ENCODE measurements at places on chromosomes 3 and 15.

GRCh38 chr3:12265508-12265907, 23.4 kb upstream of the PPARG start:
- DNase-seq, result no peak

DNA sequence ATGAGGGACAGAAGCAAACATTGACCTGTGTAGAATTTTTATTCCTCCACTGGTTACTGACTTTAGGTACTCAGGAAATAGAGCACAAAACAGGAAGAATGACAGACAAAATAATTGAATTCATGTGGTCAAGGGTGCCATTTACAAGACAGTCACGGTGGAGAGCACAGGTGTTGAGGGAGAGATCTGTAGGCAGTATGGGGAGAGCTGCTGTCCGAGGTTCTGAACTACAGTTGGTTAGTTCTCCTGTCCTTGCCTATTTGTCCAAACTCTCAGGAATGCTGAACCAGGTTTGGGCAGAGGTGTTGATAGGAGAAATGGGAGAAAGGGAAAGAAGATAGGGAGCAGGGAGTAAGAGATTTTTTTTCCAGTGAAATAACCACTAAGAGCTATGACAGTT, 178.5 kb upstream of the ZBTB20 start:
- peak; percentile 3 for DNase-seq

DNA sequence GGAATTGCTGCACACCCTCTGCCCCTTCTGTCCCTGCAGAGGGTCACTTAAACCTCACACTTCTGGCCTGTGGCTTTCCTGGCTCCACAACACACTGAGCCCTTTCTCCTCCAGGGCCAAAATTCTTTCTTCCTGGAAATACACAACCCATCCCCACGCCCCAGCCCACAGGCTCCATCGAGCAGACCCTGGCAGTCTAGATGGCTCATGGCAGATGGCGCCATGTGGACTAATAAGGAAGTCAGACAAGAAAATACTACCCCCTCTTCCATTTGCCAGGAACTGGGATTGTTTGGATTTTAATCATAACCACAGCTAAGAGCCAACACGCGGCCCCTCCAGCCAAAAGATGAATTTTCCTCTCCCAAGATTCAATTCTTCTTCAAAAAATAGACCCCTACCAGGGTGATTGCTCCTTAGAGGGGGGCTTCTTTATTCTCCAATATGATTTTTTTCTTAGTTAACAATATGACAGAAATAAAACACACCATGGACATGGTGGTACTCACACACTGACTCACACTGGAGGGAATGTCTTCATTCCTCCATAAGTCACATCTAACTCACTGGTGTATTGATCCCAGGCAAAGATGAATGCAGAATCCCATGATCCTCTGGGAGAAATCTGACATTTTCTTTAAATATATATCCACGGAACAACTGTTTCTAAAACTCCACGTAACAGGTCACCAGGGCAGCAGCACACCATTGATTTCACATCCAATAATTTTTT, 111.5 kb downstream of the NTRK3 start:
- no peak for DNase-seq

DNA sequence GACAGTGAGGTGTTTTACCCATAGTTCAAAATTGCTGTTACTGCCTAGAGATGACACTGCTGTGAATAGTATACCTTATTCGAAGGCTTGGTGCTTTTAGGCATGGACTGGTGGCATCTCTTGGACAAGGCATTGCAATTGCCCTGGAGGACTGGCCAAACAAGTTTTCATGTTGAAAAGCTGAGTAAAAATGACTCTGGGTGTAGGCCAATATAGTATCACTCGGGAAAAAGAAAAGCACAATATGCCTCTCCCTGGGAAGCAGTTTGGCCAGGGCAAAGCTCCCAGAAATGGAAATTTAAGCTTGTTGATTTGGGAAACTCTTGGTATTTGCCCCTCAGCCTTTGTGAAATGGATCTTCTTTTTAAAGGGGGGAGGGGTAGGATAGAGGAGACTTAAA, 54.8 kb downstream of the ZNF609 start:
- DNase-seq, result no peak

DNA sequence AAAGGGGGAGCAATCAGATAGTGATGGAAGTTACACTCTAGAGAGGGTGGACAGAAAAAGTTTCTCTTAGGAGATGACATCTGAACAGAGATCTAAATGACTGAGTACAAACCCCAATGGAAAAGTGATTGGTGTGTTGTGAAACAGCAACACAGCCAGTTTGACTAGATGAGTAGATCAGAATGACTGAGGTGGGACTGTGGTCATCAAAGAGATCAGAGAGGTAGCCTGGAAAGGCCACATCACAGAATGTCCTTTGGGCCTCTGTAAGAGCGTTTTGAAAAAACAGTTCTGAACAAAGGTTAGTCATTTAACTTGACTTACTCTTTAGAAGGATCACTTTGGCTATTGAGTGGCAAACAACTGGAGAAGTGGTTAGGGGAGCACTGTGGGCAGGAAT, 10.6 kb downstream of the LRRC58 start:
- DNase-seq, result peak; percentile 39

DNA sequence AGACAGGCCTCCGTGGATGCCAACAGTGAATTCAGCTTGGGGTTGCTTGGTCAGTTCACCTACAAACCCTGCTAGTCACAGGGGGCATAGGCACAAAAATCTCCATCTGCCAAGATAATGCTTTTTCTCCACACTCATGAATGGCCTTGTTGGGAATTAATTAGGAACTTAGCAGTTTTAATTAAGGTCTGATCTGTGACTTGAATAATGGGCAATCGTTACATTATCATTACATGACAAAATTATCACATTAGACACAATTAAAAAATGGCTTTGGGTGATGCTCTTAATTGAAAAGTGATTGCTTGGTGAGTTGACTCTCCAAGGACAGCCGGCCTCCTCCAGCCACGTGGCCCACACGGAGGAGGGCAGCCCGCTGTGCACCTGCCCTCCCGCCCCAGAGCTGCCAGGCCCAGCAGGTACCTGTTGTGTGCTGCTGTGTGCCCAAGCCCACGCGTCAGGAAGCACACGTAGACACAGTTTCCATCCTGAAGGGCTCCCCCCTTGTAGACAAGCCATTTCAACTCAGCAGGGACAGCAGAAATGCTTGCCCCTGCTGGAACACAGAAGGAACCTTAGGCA, 274.2 kb downstream of the OCA2 start:
- DNase-seq, result no peak

GRCh38 chr3:105246536-105246935, 120.2 kb upstream of the ALCAM start:
- no peak for DNase-seq

DNA sequence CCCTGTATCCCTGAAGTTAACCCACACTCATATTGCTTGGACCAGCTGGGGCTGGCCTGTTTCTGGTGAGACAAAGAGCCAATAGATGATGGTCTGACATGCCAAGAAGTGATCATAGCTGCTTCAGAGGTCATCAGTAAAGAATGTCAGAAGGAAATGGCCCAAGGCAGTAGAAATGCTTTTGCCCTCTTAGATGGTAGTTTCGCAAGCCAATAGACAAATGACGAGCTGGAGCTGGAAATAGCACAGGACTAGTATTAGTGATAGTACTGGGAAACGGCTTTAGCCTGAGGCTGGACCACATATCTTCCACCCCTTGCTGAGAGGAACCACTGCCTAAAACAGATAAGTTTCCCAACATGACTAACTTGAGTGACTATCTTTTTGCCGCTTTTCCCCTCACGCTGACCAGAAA, 176.1 kb upstream of the THBS1 start:
- DNase-seq, result no peak

- DNase-seq, result no peak
Observed at GRCh38 chr15:91521548-91521947, 332.0 kb upstream of the SLCO3A1 start.

GRCh38 chr3:99330281-99330680, 308.1 kb upstream of the COL8A1 start:
- no peak for DNase-seq

DNA sequence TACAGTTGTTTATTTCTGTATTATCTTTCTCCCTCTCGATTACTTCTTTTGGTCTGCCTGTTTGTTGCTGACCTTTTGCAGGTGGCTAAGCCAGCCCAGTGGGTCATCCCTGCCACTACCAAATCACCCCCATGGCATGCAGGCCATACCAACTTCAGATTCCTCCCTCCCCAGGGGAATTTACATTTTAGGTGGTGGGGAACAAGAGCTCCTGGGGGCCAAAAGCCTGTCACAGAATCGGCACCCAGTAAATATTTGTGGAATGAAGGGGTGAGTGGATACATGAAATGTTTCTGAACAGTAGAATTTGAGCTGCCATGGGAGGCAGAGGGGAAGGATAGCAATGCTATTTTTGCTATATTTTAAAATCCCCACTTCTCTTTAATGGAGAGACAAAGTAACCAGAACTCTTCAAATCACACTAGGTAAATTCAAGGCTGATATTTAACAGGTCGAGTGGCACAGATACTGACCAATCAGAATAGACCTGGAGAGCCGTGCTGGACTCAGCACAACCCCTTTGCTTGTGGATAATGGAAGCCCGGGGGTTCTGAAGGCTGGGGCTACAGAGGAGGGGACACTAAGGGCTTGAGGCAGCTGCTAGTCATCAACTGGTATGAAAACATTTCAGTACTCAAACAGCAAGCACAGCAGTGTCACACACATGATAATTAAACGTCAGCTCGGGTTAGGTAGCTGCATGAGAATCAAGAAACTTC, 54.3 kb upstream of the SMAD3 start:
- DNase-seq, result no peak

- DNase-seq, result no peak
Observed at GRCh38 chr3:67401921-67402320, 252.5 kb downstream of the SUCLG2 start.

- no peak for DNase-seq
Observed at GRCh38 chr3:194046995-194047645, 88.8 kb upstream of the HES1 start.

GRCh38 chr3:140559546-140559945, 118.3 kb upstream of the TRIM42 start:
- DNase-seq, result no peak

DNA sequence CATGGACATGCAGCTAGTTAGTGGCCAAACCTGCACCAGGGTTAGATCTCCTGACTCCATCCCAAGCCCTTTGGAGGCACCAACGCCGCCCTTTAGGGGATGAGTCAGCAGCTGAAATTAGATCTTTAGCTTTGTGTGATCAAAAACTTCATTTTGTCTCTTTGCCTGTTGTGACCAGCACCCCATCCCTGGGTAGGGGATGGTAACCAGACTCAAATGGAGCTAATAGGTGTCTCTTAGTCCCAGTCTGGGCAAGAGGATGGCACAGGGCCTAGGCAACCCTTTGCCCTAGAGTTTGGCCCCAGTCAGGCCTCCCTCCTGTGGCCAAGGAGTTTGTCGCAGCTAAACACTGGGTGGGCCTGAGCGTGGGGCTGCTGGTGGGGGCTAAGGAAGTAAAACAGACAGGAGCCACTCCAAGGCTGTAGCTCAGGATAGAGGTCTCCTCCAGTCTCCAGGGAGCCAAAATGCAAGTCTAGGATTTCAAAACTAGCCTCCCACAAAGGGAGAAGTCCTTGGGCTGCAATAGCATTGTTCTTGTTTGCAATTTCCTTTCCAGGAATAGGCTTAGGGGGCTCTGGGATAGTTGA, 105.1 kb downstream of the CPN2 start:
- no peak for DNase-seq

- no peak for DNase-seq
Observed at GRCh38 chr15:61749169-61749568, 311.1 kb downstream of the VPS13C start.

GRCh38 chr3:20324664-20325478, 138.9 kb upstream of the SGO1 start:
- no peak for DNase-seq

DNA sequence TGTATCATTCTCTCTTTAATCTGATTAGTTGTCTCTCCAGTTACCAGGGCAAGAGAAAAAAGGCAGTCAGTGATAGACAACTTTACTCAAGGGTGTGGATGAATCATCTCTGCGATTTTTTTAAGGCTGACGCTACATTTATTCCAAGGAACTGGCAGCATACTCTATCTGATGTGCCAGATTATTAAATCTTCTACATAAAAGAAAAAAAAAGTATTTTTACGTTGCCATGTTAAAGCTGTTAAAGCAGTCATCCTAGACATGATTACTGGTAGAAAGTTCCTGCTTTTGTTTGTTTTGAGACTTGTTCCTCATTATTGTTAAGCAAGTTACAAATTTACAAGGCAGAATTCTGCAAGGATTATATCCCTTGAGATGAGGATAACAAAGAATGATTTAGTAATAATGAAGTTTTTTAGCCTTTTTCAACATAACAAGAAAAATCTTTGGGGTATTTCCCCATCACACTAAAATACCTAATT, 121.7 kb downstream of the CBLB start:
- DNase-seq, result peak; percentile 58

GRCh38 chr15:34049112-34049511, 10.1 kb upstream of the AVEN start:
- DNase-seq, result no peak

Data from activated CD4-positive, alpha-beta T cell treated with anti-CD3 and anti-CD28 coated beads, Interleukin-2, Interleukin-6, amounts not matched to agents 100 ng/mL and 50 ng/mL, durations not matched to agents 16 hours and 8 hours (primary cell).